ENCODE measurements at places on chromosomes 13 and 19. TPM values are rescaled to one million over a fixed set of nuclear protein-coding genes. Genes with fewer than 3 reads are reported as not detected.

Gene C19orf44
- 2.7 TPM for total RNA-seq

Gene NR1H2
- total RNA-seq, result 57.9 TPM

Gene RFPL4AL1
- not detected for total RNA-seq

Gene GARIN5A
- 2.0 TPM for total RNA-seq

Gene ZNF433
- total RNA-seq, result 1.1 TPM

Data from right lobe of liver (tissue), 6 donors.